ENCODE measurements at places on chromosomes 16 and 17. TPM values are rescaled to one million over a fixed set of nuclear protein-coding genes. Genes with fewer than 3 reads are reported as not detected.

KRT24 gene
- total RNA-seq, result not detected

ASGR1 gene
- total RNA-seq, result 11.1 TPM

TNFRSF17 gene
- total RNA-seq, result not detected

EPOP gene
- 10.0 TPM for total RNA-seq

SEPTIN1 gene
- 2.3 TPM for total RNA-seq

ULK2 gene
- 29.0 TPM for total RNA-seq

IRX6 gene
- total RNA-seq, result not detected

CHST4 gene
- total RNA-seq, result not detected

BAHCC1 gene
- 36.9 TPM for total RNA-seq

MARVELD3 gene
- total RNA-seq, result 33.7 TPM

KRT33A gene
- not detected for total RNA-seq

RAB11FIP4 gene
- 65.5 TPM for total RNA-seq

CBFA2T3 gene
- total RNA-seq, result 12.9 TPM

TMEM235 gene
- total RNA-seq, result not detected

IGSF6 gene
- total RNA-seq, result not detected

C17orf50 gene
- not detected for total RNA-seq

ENPP7 gene
- total RNA-seq, result not detected

OR1F1 gene
- not detected for total RNA-seq

RNF222 gene
- total RNA-seq, result not detected

TAT gene
- total RNA-seq, result not detected

ARRB2 gene
- total RNA-seq, result 52.6 TPM

EVI2A gene
- not detected for total RNA-seq

ACSM2B gene
- not detected for total RNA-seq

ITGAD gene
- not detected for total RNA-seq

GSE1 gene
- total RNA-seq, result 136 TPM

KRT40 gene
- total RNA-seq, result 0.13 TPM

PIMREG gene
- total RNA-seq, result 15.4 TPM

NR1D1 gene
- total RNA-seq, result 2.6 TPM

P2RX1 gene
- 0.60 TPM for total RNA-seq

LRRC46 gene
- 1.3 TPM for total RNA-seq
